ENCODE measurements at places on chromosomes 5 and 9. TPM values are rescaled to one million over a fixed set of nuclear protein-coding genes. Genes with fewer than 3 reads are reported as not detected.

CTNND2 gene
- not detected for total RNA-seq

DNA sequence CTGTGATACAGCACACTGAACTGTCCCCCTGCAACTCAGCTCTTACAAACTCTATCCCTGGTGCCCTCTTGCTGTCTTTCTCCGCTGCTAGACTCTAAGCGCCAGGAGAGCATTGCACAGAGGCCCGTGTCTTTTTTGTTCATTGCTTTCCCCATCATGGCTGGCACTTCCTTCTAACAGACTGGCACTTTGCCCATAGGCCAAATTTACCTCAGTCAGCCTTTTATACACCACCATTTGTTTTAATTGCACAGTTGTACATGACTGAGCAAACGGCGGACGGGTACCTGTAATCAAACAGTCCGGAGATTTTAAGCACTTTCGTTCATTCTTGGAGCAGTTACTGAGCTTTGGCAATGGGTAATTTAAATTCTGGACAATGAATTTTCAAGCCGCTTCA is 102.2 kb upstream of the CLINT1 start:
- DNase-seq, result no peak

- DNase-seq, result no peak
Measured at GRCh38 chr9:125883565-125884217, 136.5 kb downstream of the PBX3 start.

PCDHB5 gene
- not detected for total RNA-seq

DNA sequence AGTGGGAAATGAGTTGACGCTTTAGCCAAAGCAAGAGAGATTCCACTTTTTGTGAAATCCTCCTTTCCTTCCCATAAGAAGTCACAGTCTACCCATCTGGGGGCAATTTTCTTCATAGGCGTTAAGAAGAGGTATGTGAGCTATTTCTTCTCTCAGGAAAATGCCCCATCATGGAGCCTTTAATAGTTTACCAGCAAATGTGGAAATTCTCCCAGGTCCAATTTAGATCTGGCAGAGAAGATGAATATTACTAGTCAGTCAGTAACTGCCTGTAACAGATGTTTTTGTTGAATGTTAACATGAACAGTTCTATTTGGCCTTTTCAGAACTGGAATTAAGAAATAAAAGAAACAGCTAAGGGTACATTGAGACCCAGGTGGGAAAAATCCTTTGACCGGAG is 156.4 kb upstream of the RFX3 start:
- DNase-seq, result no peak

- DNase-seq, result no peak
Measured at GRCh38 chr9:36945999-36946398, 88.1 kb downstream of the PAX5 start.

DNA sequence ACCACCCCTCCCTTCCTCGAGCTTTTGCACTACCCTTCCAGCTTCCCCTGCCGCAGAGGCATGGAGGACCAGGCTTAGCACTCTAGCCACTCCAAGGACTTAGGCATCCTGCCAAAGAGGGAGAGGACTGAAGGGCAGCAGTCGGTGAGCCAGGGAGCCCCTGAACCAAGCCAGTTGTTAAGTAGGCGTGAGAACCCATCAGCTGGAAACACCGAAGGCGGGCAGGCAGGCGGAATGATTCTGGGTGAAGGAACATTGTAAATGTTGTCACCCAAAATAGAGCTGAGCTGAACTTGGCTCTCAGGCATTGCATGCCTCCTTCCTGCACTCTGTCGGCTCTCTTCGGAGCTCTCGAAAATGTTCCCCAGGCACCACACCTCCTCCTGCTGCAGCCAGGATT is 42.8 kb downstream of the NRG2 start:
- no peak for DNase-seq

DNA sequence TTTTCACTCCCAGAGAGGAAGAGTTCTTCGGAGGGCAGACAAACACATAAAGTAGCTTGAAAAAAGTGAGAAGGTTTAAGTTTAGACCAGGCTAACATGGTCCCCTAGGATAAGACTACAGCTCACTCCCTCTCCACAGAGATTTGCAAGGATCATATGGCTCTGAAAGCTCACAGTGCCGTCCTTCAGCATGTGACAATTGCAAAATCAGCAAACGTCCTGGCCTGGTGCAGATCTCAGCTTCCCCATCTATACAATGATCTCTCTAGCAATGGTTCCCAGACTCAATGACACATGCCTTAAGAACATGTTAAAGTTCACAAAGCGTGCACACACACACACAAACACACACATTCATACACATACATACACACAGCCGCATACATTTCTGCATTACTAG is 327.6 kb downstream of the ACTL7B start:
- no peak for DNase-seq

KCNV2 gene
- total RNA-seq, result not detected

IPO11 gene
- total RNA-seq, result 31.4 TPM

GPR151 gene
- total RNA-seq, result not detected

IL3 gene
- total RNA-seq, result not detected

DNA sequence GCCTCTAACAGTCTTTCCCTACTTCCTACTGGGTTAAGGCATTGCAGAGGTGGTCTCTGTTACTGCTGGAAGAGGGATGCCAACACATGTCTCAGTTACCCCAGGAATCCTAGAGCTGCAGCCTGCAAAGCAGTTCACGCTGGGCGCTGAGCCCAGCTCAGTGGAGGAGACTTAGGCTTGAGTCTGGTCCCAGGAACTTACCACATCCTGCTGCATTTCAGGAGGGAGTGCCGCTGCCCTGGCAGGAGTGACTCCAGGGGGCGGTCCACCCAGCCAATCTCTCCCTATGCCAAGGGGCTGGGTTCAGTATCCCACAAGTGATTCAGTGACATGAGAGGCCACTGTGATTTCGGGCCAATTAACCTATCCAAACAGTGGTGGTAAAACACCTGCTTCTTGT is 7.6 kb downstream of the TTC16 start:
- DNase-seq, result no peak

- no peak for DNase-seq
Measured at GRCh38 chr9:98589102-98589501, 119.6 kb downstream of the GABBR2 start.

CDH6 gene
- total RNA-seq, result not detected
